ENCODE measurements at places on chromosomes 12 and 14.

DNA sequence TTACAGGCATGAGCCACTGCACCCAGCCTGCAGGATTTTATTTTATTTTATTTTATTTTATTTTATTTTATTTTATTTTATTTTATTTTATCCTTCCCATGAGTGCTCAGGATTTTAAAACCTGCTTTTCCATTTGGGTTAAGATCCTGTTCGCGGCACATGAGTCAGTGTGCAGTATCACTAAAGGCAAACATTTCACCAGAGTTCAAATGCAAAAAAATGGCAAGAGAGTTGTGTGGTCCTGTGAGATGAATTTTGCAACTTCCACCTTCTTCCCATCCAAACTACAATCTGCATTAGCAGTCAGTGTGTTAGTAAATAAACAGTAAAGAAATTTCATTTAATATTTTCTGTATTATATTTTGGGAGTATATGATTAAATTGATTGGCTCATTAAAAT lies 29.0 kb downstream of the MOAP1 start:
- DNase-seq, result no peak

GRCh38 chr12:63305901-63306875 lies 155.2 kb upstream of the AVPR1A start:
- no peak for DNase-seq

GRCh38 chr12:1499351-1499750 lies 95.0 kb downstream of the FBXL14 start:
- DNase-seq, result no peak

- no peak for DNase-seq
Measured at GRCh38 chr12:124449623-124450375, 117.6 kb downstream of the NCOR2 start.

GRCh38 chr12:39095636-39096330 lies 190.4 kb upstream of the CPNE8 start:
- DNase-seq, result no peak

GRCh38 chr12:111488271-111488670 lies 82.5 kb downstream of the SH2B3 start:
- DNase-seq, result no peak

GRCh38 chr12:75477137-75477536 lies 3.4 kb upstream of the GLIPR1 start:
- no peak for DNase-seq

GRCh38 chr12:29116414-29116813 lies 32.7 kb upstream of the FAR2 start:
- DNase-seq, result no peak

DNA sequence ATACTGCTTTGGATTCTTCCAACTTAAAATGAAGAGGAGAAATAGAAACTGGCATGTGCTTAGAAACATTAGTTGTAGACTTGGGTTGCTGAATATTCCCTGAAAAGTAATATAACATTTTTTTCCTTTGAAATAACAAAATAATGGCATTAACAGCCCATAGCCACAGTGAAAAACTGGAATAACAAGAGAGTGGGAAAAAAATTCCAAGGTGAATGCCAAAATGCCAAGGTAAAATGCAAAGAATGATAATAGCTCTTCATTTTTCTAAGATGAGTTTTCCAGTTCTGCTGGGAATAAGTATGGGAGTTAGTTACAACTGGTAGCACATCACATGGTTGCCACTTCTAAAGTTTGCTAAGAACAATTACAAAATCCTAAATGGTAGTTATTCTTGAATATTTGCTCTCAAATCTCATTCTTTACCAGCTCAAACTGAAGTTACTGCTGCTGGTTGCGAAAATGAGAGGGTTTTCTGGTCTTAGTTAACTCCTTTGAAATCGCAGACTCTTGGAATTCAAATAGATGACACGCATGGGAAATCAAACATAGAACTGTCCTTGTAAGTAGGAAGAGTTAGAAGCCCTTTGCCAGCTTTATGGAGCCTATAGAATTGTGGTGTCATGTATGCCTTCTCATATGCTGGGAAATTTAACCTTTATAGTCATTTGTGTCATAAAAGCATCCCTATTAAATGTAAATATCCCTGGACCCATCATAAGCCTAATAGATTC lies 165.0 kb upstream of the DCN start:
- DNase-seq, result no peak

GRCh38 chr12:128652136-128652751 lies 171.5 kb downstream of the SLC15A4 start:
- DNase-seq, result no peak

GRCh38 chr14:27243365-27243764 lies 645.5 kb upstream of the NOVA1 start:
- no peak for DNase-seq

- DNase-seq, result no peak
Measured at GRCh38 chr12:48717252-48717695, 767 bp upstream of the CCNT1 start.

DNA sequence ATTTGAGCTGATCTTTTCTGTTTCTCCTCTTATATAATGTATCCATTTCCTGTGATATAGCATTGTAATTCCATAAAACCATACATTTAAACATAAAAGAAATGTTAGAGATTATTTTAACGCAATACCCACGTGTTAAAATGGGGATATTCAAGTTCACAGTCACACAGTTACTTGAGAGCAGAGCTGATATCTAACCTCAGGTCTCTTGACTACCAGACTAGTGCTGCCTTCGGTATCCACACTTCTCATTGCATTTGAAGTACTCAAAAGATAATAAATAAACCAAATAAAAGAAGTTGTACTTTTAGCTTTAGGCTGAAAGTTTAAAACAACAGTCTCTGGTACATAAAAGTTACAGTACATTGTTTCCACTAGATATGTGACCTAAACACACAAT lies 2.9 kb downstream of the CLECL1 start:
- DNase-seq, result no peak

GRCh38 chr12:109695961-109696461 lies 17.6 kb upstream of the FAM222A start:
- DNase-seq, result no peak

- DNase-seq, result no peak
Measured at GRCh38 chr12:45774508-45775162, 45.1 kb downstream of the ARID2 start.

GRCh38 chr12:104142543-104142942 lies 4.5 kb upstream of the NFYB start:
- no peak for DNase-seq
